CD4-positive, alpha-beta T cell treated with Interleukin-1 beta for 1 hour (primary cell): ENCODE measurements at places on chromosomes 11 and 22.
A peak's percentile ranks its signal among the peaks of the same experiment; 100 is the strongest.

DNA sequence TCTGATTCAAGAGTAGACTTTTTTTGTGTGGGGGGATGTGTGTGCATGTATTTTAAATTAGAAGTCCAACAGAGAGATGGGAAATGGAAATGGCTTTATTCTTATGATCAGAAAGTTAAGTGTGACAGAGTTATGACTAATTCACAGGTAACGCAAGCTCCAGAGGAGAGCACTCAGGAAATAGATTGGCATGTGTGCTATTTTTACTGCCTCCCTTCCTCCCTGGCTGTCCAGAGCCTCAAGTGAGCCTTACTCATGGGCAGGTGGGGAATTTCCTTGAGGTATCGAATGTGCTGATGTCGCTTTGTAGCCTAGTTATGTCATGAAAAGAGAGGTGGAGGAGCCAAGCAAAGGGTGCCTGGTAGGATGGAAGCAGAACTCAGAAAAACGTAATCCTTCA, 70.3 kb upstream of the BDNF start:
- no peak for DNase-seq

GRCh38 chr11:57368106-57368844, 12.7 kb downstream of the PRG3 start:
- no peak for DNase-seq

GRCh38 chr22:45235851-45236342, 4.8 kb downstream of the KIAA0930 start:
- DNase-seq, result no peak

GRCh38 chr22:48333816-48334735, 1493.6 kb downstream of the BRD1 start:
- no peak for DNase-seq

- DNase-seq, result no peak
Observed at GRCh38 chr11:127470306-127470884, 469.8 kb upstream of the KIRREL3 start.

DNA sequence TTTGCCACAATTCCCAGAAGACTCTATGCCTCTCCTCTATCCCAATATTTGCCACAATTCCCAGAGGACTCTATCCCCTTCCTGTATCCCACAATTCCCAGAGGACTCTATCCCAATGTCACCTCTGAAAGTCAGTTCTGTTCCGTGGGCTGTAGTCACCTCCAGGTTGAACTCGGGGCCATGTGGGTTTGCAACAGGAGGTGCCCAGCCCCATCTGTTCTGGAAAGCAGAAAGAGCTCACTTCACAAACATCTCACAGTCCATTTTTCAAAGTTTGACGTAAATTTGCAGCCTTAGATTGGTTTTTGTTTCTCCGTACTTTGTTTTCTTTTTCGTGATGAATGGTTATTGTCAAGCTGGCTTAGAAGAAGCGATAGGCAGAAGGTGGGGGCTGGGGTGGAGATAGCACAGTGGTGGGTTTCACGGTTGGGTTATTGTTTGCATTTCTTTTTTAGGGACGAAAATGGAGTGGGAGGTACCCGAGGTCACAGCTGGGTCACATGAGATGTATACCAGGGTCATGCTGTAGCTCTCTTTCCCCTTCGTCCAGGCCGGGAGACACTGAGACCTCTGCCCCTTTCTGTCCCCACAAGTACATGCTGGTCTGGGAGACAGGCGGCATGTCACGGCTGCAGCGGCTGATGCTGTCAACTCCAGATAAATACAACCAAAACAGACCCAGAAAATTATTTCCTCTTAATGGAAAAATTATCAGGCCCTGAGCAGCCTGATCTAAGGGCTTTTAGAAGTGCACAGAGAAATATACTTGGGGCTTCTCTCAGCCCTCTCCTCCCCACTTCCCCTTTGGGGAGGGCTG, 374.5 kb downstream of the CADM1 start:
- DNase-seq, result no peak

GRCh38 chr11:11177156-11177808, 175.8 kb downstream of the CSNK2A3 start:
- no peak for DNase-seq

- no peak for DNase-seq
Observed at GRCh38 chr11:13152736-13153541, 124.7 kb upstream of the BMAL1 start.

GRCh38 chr22:24435861-24436371, 8.5 kb downstream of the ADORA2A start:
- no peak for DNase-seq

- no peak for DNase-seq
Observed at GRCh38 chr11:107172996-107173395, 154.7 kb upstream of the GUCY1A2 start.

- DNase-seq, result peak; percentile 25
Observed at GRCh38 chr11:118226296-118226695, 1.5 kb upstream of the JAML start.

DNA sequence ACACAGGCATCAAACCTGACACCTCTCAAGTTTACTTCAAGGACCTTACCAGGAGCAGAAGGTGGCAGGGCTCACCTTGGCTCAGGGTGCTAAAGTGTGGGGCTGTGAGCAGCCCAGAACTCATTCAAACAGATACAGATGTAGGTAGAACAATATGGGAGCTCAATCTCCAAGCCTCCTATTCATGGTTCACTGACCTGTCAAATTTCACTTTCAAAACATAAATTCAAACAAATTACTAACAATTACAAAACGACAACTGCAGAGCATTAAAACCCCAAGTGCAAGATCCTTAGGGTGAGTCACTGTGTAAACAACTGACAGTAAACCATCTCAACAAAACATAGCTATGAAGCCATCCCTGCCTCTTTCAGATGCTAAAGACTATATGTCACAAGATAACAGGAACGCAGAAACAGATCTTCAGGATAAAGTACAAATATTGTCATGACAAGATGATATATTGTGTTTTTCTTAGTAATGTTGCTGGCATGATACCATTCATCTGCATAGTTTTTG, 303.5 kb upstream of the ANO3 start:
- DNase-seq, result no peak

DNA sequence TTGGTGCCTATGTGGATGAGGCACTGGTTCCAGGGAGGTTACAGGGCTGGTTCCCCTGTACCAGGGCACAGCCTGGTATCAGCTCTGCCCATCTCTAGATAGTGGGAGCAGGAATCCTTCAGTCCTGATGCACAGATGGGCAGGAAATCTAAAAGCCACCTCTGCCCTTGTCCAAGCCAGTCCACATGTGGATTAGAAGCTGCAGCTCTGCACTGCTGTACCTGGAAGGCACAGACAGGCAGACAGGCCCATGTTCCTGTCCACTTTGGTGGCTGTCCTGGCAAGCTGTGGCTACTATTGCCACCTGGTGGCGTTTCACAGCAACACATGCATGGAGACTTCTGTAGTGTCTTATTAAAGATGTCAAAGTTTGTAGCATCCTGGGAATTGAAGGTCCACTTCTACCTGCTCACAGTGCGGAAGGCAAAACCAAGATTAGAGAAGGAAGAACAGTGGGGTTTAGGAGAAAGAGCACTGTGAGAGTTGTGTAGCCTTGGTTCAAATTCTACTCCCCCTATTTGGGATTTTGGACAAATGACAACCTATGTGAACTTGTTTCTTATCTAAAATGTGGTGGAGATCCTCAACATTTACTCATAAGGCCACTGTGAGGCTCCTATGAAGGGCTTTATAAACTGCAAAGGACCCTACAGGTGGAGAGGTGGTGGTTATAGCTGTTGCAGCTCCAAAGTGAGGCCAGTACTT, 30.1 kb downstream of the NAV2 start:
- DNase-seq, result peak; percentile 70

- peak; percentile 14 for DNase-seq
Observed at GRCh38 chr11:72069787-72070251, 10.5 kb downstream of the NUMA1 start.

DNA sequence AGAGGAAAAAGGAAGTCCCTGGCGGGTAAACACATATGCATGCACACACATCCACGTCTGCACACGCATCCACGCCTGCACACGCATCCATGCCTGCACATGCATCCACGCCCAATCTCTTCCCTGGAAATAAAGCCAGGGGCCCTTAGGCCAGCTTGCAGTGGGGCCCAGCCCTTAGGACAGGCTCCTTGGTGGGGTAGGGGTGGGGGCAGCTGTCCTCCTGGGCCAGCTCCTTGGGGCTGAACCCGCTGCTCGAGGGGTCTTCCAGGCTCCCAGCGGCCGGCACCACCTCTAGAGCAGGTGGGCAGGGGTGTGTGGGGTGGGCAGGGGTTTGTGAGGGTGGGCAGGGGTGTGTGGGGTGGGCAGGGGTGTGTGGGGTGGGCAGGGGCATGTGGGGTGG, 1.9 kb downstream of the C11orf21 start:
- no peak for DNase-seq

GRCh38 chr11:78100261-78100660, 20.6 kb upstream of the NDUFC2 start:
- DNase-seq, result no peak

DNA sequence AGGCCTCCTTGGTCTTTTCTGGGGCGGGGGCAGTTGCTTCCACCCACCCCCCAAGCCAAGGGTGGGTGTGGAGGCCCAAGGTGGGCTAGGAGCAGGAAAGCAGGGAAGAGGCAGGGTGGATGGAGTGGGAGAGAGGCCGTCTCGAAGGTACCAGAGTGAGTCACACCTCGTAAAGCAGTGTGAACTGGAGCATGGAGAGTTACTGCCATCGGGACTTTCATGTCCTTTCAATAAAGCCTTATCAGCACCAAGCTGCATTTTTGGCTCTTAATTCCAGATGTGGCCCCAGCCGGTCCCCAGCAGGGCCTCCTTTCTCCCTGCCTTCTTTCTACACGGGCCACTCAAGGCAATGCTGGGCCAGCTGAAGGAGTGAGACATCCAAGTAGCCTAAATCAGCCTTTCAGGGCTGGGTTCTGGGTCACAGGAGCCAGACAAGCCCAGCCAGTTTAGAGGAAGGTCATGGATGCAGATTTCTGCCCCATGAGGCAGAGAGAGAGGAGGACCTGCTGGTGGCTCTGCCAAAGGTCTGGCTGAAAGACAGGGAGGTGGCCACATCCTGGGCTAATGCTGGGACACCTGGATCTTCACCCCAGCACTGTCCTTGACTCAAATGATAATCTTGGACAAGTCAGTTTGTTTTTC, 59.0 kb upstream of the CD82 start:
- no peak for DNase-seq
